Calu3 (cell line): ENCODE measurements at places on chromosomes 7 and 10.

DNA sequence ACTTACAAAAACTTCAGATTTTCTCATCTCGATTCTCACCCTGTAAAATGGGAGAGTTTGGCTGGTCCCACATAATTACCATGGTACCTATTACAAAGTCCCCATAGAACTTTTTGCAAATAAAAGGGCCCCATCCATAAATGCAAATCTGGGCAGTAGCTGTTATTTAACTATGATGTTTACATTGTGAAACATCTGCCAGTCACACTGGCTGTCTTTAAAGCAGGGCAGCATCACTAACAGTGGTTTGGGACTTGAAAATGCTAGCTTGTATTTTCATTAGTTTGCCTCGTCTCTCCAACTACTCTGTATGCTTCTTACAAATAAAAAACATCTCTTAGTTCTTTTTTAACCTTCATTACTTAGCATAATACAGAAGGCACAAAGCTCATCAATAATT lies 240.7 kb downstream of the FZD1 start:
- no peak for DNase-seq

DNA sequence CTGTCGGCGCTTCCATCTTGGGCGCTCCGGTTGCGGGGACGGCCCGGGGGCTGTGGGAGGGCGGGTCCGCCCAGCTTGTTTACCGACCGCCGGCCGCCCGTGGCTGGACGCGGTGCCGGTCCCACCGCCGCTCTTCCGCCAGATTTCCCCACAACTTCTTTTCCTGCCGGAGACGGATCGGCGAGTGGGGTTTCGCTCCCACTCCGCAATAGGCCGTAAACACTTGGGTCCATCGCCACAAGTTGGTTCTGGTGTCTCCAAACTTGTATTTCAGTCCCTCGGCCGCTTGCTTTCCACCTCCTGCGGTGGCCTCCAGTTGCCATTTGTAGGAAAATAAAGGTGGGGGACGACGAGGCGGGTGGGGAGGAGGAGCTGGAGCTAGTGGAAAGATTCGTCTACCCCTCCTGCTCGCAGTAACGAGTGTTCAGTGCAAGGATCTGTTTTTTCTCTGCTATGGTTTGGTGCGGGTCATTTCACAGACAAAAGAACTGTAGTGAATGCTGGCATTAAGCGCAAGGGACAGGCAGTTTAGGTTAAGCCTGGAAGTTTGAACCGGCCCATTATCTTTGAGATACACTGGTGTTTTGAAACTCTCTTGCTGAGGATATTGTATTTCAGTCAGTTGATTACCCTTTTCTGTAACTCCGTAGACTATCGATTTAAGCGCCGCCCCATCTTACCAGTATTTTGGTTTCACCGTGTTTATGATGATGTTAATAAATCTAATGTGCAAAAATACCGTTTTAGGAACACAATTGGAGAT lies 24.3 kb upstream of the ZRANB1 start:
- DNase-seq, result peak; percentile 20

DNA sequence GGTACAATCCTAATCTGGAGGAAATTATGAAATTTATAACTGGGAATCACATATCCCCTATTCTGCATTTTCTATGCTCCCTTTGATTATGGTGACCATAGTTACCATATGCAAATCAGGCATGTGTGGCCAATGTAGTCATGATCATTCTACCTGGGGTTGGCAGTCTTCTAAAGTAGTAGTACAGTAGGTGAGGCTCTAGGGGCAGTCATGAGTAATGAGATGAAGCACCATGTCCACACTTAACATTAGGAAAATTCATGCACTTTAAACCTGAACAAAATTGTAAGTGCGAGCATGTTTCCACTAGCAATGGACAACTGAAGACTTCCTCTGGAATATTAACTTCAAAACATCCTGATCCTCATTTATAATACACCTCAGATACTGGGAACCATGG lies 545.9 kb downstream of the SUGCT start:
- peak; percentile 35 for DNase-seq

- no peak for DNase-seq
Measured at GRCh38 chr7:41478187-41478586, 224.7 kb downstream of the INHBA start.

- no peak for DNase-seq
Measured at GRCh38 chr10:31706464-31707092, 222.1 kb downstream of the ARHGAP12 start.

DNA sequence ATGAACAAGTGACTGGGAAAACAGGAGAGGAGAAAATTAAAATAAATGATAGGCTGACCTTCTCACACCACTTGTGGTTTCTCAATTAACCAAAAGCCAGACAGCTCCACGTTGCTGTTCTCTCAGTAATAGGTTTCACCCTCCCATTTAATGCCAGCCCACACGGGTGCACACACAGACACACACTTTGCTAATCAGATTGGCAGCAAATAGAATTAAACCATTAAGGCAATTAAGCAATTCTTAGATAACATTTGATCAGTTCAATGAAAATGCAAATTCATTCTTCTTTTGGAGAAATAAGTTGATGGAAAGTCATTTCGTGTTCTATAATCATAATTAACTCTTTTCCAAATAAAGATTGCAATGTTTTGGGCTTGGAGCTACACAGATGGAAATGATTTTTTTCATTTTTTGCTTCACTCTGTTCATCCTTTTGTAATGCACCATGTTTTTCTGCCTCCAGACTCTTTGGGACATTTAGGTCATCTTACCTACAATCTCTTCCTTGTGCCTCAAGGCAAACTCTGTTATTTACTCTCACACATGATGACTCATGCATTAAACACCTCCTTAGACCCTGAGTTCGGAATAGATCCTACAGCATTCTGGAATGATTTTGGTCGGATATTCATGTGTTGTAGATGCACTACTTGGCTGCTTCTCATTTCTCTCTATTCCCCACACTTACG lies 700.7 kb downstream of the AUTS2 start:
- DNase-seq, result no peak

- no peak for DNase-seq
Measured at GRCh38 chr7:43479042-43479441, 103.9 kb upstream of the STK17A start.
